ENCODE measurements at places on chromosomes 5 and 9. TPM values are rescaled to one million over a fixed set of nuclear protein-coding genes. Genes with fewer than 3 reads are reported as not detected.

Gene CPEB4
- total RNA-seq = 27.1 TPM

DNA sequence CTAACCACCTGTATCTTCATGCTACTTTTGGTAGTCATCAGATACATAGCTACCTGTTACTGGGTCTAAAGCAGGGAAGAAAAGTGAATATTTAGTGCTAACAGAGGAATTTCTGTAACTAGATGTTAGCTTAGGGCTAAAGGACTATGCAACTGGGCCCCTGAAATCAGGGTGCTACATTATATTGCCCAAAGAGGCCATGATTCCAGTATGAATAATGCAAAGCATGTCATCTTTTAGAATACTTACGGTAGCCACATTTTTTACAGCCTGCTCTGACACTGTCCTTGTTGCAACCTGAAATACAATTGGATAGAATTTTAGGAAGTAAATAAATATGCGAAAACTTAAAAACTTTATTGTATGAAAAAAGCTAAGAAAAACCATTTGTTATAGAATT is 14.4 kb downstream of the SREK1IP1 start:
- DNase-seq = no peak

- DNase-seq = no peak
Measured at GRCh38 chr5:2223303-2223702, 340.6 kb upstream of the IRX4 start.

Gene PDCD1LG2
- 8.8 TPM for total RNA-seq

DNA sequence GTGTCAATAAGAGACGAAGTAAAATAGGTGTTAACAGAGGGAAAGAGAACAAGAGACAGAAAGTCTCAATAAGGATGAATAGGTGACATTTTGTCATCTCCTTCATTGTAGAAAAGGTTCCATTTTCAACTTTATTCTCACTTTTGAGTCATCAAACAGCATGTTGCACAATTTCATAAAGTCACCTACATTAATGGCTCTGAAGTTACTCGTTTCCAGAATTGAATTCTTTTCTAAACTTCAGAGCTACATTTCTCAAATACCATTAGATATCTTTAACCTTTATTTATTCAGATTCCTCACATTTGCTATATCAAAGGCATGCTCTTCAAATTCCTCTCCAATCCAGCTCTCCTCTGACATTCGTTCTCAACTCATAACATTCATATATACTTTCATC is 13.1 kb downstream of the ADAMTS6 start:
- DNase-seq = no peak

DNA sequence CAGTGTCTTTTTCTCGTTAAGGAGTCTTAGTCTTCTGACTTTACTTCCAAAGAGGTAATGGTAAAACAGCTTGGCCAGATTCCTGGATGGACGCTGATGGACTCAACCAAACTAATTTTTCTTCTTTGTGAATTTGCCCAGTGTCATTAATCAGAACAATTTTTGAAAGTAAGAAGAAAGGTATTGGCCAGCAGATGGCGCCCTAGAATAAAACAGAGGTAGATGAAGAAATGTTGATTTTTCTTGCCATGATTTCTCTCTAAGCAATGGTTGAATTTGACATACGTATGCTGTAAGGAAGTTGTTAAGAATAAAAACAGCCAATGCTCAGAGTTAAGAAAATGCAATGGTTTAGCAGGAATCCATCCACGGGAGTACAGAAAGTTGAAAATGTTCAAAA is 500.0 kb downstream of the DIRAS2 start:
- DNase-seq = no peak

DNA sequence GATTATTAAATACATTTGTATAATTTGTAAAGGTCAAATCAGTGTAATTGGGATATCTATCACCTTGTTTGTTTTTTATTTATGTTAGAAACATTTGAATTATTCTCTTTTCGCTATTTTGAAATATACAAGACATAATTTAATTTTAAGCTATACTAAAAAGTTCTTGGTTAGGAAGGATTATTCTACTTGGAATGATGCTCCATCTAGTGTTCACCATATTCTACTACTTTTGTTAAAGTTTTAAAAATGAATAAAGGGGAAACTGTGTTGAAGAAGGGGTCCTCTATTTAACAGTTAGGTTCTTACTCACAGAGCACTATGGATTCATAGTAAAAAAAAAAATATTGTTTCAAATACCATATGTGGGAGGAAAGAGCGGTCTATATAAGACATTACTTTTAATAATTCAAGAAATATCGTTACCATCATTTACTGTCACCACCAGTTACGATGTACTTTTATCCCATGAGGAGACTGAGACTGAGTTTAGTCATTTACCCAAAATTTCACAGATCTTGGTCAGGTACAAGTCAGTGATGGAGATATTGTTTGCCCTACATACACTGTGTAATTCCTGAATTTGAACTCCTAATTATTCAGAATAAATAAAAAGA is 6.3 kb upstream of the STOM start:
- DNase-seq = no peak

DNA sequence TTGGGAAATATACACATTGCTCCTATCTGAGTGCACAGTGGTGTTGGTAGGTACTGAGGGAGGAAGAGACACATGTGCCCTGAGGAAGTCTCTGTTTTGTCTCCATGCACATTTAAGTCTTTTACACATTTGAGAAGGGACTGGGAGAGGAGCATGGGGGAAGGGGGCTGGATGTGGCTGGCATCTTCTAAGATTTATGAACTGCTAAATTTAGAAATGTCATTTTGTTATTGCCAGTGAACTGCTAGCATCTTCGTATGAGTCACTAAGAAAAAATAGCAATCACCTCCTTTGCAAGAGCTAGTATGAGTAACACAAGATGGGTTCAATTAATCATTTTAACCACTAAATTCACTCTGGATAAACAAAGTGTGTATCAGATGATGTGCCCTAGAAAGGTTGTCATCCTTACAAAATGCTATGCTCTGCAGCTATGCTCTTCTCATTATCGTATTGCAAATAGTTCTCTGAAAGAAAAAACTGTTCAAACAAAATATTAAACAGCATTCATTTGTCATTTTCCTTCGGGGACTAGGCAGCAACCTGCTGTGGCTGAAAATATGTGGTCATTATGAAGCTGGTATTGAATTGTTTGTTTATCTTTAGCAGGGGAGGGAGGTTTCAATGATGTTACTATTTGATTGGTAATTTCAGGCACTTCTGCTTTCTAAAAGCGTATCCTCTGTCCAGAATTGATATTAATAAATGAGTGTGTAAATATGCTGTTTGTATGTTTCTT is 236.5 kb downstream of the DMRTA1 start:
- no peak for DNase-seq

Gene EPB41L4B
- total RNA-seq = 4.1 TPM

DNA sequence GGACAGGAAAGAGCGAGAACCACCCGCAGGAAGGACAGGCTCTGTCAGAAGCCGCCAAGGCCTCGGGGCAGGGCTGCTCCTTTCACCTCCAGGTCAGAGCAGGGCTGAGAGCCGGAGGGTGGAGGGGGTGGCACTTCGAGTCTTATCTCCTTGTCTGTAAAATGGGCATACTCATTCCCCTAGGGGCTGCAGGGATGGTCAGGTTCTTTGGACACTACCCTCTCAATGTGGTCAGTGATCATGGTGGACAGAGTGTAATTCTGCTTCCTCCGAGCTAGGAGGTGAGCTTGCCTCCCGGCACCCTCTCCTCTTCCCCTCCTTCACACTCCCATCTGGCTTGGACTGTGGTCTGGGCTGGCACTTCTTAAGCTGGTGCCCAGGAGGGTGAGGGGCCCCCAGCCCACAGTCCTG is 39.6 kb downstream of the RGS3 start:
- DNase-seq = no peak

Gene FAM81B
- total RNA-seq = not detected

Gene VDAC1
- 432 TPM for total RNA-seq

DNA sequence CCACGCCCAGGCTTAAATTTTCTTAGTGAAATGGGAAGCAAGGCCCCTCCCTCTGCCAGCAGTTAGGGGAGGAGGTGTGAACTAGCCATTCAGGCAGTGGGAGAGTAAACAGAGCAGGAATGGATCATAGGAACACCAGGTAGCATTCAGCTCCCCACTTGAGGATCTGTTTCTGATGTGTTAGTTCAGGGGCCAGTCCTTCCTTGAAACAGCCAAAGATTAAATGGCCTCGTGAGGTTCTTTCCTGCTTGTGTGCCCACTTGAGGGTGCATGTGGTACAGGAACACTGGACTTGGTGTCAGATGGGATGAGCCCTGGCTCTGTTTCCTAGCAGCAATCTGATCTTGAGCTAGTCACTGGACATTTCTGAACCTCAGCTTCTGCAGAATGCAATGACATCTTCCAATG is 21.2 kb downstream of the FAXDC2 start:
- no peak for DNase-seq

DNA sequence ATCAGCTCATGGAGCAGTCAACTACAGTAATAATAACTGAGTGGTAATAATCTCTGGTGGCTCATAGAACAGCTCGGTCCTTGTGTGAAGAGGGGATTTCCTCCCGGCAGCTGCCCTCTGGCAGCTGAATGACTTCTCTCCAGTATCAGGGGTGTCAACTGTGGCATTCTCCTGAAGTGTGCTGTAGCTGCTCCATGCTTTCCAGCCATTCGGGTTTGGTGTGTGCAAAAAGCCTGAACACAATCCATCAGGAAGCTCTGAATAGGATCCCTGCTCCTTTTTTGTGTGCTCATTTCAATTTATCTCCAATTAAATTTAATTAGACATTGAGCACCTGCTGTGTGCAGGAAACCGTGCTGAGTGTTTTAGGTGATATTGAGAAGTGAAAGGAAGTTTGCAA is 59.8 kb upstream of the BARX1 start:
- no peak for DNase-seq

- DNase-seq = no peak
Measured at GRCh38 chr5:174500636-174501035, 223.7 kb upstream of the MSX2 start.

DNA sequence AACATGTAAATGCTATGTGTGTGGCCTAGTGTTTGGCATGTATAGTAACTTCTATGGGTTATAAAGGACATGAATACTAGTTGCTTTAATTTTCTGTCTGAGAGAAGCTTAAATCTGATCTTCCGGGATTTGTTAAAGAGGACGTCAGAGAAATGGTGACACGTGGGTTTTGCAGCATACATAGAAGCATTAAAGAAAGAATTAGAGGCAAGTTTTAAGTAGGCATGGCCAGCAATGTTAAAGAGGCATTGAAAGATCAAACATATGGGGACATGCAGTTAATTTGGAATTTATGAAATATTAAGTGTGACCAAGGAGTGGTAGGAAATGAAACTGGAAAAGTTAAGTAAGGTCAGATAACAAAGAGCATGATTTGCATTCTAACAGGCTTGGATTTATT is 311.4 kb upstream of the RIOK2 start:
- no peak for DNase-seq

Gene DRD1
- 10.0 TPM for total RNA-seq

DNA sequence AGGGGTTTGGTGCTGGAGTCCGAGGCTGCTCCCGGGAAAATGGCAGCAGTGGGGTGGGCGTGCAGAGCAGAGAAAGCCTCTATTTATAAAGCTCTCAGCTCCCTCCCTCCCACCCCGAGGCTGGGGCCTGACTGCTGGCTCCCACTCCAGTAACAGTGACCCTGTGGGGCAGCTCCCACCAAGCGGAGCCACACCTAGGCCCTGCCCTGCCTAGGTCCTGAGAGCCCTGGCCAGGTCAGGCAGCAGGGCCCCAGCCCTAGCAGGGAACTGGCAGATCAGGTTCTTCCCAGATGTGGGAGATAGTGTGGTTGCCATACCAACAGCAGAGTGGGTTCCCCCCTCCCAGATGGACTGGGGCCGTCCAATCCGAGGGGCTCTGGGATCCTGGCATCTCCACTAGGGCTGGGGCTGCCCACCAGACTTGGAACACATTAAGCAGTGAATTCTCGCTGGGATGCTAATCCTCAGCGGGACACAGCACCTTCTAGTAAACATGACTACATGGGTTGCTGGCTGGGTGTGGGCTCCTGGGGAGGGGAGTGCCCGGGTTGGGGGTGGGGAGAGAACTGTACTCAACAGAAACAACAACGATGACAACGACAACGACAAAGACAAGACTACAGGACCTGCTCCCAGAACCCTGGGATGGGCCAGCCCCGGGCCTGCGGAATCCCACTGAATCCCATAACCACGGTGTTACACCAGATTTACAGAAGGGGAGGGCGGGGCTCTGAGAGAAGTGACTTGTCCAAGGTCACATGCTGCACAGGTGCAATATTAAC is 1.5 kb downstream of the SH3GLB2 start:
- no peak for DNase-seq

Gene KCNV2
- not detected for total RNA-seq

GRCh38 chr5:174324680-174325079 is 279.2 kb downstream of the NSG2 start:
- no peak for DNase-seq

Gene ASS1
- total RNA-seq = 20.9 TPM

Gene KIF20A
- 152 TPM for total RNA-seq

Gene FRRS1L
- total RNA-seq = not detected

- no peak for DNase-seq
Measured at GRCh38 chr5:52560366-52560765, 227.3 kb upstream of the ITGA1 start.

Gene ADGRV1
- total RNA-seq = 0.13 TPM

DNA sequence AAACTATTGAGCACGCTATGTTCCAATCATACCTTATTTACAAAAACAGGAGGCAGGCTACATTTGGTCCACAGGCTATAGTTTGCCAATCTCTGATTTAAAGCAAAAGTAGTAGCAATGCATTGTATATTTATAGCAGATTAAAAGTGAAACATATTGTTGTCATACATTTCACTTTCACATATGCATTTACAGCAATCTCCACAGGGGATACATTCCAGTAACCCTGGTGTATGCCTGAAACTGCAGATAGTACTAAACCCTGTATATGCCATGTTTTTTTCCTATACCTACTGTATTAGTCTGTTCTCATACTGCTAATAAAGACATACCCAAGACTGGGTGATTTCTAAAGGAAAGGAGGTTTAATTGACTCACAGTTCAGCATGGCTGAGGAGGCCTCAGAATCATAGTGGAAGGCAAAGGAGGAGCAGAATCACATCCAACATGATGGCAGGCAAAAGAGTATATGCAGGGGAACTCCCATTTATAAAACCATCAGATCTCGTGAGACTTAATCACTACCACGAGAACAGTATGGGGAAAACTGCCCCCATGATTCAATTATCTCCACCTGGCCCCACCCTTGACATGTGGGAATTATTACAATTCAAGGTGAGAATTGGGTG is 5.9 kb upstream of the CSF1R start:
- no peak for DNase-seq

GRCh38 chr9:35935755-35936509 is 22.0 kb downstream of the OR2S2 start:
- DNase-seq = no peak

Gene HTR4
- not detected for total RNA-seq

Gene SLC34A3
- total RNA-seq = not detected

- DNase-seq = no peak
Measured at GRCh38 chr5:73986729-73987128, 360.7 kb downstream of the ARHGEF28 start.

DNA sequence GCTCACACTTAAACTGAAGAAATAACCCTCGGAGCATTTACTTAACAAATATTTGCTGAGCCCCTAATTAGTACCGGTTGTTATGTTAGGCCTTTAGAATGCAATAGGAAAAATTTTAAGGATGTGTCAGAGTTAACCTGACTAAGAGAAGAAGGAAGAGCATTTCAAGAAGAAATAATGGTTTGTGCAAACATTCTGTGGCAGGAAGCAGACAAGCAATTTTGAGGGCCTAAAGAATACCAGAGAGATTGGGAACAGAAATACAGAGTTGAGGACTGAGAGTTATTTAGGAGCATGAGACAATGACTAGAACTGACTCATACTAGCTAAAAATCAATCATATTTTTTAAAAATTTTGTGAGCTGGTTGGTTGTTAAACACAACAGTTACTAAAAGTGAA is 218.8 kb downstream of the PRR16 start:
- peak; percentile 76 for DNase-seq

Gene SAXO1
- not detected for total RNA-seq

Data from SJSA1 (cell line).